ENCODE measurements at places on chromosomes 7 and 10.

DNA sequence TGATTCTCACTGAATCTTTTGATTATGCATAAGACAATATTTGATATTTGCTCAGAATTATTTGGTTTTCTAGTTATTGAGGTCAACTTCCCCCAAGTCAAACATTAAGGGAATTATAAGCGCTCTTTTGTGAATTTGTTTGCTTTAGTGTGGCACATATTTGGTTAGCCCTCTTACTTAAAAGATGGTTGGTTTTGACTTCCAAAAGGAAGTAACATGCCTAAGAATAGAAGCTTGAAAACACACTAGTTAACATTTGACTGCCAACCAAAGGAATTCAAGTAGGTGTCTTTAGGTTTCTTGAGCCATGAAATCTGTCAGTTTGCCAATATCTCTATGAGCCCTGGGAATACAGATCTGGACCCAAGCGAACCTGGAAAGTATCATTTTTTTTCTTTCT lies 24.9 kb downstream of the STEAP4 start:
- DNase-seq = no peak

GRCh38 chr10:133164816-133165555 lies 5.0 kb downstream of the KNDC1 start:
- no peak for DNase-seq

GRCh38 chr7:42372479-42372878 lies 135.5 kb upstream of the GLI3 start:
- DNase-seq = no peak

- DNase-seq = no peak
Measured at GRCh38 chr10:132506711-132507408, 30.7 kb upstream of the INPP5A start.

GRCh38 chr7:128891110-128891941 lies 19.2 kb downstream of the KCP start:
- no peak for DNase-seq

Measured in stimulated activated naive CD4-positive, alpha-beta T cell treated with Interleukin-2 at 50 U/mL for 16 hours (primary cell).